ENCODE measurements at places on chromosomes 1 and 21. TPM values are rescaled to one million over a fixed set of nuclear protein-coding genes. Genes with fewer than 3 reads are reported as not detected.

DNA sequence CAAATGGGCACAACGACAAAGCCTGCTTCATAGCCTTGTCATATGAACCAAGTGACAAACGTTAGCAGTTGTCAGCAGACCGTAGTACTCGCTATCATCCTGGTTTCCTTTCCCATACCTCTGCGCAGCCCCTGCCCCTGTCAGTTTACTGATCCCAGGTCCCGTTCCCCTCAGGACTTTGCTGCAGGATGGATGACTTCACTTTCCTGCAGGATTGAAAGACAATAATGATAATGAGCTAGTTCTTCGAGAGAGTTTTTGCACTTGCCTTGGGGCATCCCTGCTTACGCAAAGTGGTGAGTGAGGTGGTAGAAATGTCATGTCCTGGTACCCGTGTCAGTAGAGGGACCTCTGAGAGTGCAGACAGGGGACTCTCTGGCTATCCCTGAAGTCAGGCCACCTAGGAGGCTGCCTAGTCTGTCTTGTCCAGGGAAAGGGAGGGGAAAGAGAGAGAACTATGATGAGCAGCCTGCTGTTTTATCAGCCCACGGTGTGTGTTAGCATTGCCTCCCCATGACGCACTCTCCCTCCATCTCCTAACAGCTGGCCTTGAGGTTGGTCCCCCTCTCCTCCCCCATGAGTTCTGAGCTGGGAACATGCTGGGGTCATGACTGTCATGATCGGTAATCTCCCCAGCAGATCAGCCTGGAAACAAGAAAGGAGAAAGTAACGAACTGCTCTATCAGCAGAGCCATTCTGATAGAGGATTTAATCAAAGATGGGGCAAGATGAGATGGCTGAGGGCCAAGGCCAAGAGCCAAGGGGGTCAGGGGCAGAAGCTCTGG is 53.7 kb downstream of the ELK4 start:
- peak; percentile 19 for DNase-seq

DNA sequence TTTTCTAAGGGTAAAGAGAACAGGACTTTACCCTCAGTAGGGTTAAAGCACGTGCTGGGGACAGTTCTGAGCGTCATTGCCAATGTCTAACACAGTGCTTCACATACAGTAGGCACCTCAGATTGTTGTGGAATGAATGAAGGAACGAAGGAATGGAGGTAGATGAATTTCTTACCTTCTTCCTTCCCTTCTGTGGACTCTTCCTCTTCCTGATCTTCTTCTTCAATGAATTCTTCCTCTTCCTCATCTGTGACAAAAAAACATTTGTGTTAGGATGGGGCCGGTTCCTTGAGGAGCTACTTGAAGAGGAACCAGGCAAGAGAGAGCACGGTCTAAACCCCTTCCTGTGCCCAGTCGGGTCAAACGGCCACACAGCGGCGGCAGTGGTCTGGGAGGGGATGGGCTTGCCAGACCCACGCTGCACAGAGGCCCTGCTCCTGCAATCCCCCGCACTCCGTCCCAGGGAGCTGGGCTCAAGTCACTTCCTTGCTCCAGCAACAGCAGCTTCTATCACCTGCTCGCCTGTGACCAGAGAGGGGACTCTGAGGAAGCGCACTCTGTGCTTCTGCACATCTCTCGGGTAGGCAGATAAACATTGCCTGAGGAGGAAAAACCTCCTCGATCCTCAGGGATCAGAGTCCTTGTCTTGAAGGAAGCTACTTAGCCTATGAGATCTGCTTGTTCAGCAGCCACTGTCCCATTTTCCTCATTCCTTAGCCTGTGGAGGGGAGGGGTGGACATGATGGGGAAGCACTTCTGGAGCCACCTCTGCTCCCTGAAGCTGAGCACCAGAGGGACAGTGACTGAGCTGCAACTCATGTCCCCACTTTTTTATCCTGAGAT is 8.0 kb upstream of the SLC30A2 start:
- no peak for DNase-seq

The CFH gene
- 58.0 TPM for total RNA-seq

The EPHA10 gene
- total RNA-seq = not detected

The SLC2A5 gene
- total RNA-seq = 7.1 TPM
